ENCODE measurements at places on chromosomes 11 and 22.

- no peak for DNase-seq
These were observed 47.8 kb upstream of the PTPRJ start for GRCh38 chr11:47932544-47932943.

DNA sequence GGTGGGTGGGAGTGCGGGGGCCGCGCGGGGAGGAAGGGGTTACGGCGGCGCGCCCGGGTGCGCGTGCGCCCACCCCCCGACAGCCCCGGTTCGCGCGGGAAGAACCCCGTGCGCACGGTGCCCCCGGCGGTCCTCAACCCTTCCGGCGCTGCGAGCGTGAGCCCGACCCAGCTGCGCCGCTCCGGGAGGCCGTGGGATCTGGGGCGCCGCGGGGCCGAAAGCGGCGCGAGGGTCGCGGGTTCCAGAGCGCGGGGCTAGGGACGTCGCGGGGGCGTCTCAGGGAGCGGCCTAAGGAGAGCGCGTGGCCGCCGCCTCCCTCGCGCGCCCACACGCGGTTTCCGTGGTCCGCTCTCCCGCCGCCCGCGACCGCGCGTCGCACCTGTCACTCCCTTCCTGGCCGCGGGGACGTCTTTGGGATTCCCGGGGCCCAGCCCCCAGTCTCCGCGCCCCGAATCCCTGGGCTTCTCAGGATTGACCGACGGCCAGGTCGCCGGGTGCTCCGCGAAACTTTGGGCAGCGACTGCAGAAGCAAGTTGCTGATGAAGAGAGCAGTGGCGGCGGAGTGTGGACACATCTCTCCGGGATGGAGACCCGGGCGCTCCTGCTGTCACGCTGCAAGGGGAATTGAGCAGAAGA, 582 bp downstream of the SREBF2 start:
- DNase-seq: peak; percentile 80

- no peak for DNase-seq
These were observed 129.0 kb downstream of the TBC1D22A start for GRCh38 chr22:46891382-46891951.

DNA sequence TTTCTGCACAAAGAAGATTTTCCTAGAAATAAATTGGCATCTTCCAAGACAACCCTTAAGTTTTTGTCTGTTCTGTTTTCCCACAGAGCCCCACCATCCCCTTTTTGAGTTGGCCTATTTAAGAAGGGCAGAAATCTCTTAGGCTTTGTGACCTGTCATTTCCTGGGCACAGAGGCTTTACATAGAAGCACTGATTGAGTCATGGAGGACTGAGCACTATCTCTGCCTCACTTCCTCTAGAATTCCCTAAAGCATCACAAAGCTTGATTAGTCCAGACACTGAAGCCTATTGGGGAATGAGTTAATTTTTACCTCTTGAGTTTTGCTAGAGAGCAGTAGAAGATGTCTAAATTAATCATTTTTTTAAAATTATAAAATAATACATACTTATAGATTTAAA, 25.4 kb downstream of the TRIM44 start:
- no peak for DNase-seq

GRCh38 chr11:115649461-115649860, 145.2 kb upstream of the CADM1 start:
- DNase-seq: no peak

All from activated CD8-positive, alpha-beta memory T cell treated with anti-CD3 and anti-CD28 coated beads for 24 hours (primary cell).